ENCODE measurements at places on chromosomes 12 and 14.

DNA sequence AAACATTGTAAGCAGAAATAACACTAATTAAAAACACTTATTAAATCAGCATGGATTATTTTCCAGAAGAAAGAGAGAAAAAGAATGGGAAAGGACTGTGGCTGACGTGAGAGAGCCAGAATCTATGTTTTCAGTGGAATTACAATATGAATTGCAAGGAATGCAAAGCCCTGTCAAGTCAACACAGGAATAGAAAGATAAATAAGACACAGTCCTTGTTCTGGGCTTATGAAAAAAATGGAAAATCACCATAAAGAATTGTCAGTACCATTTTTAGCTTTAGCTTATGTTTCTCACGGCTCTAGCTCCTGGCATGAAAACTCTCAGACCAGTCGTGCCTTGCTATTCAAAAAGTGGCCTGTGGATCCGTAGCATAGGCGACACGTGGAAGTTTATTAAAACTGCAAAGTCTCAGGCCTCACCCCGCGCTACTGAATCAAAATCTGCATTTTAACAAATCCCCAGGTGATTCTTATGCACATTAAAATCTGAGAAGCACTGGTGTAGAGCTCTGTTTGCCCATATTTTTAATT, 549.1 kb downstream of the RPS29 start:
- DNase-seq, result no peak

DNA sequence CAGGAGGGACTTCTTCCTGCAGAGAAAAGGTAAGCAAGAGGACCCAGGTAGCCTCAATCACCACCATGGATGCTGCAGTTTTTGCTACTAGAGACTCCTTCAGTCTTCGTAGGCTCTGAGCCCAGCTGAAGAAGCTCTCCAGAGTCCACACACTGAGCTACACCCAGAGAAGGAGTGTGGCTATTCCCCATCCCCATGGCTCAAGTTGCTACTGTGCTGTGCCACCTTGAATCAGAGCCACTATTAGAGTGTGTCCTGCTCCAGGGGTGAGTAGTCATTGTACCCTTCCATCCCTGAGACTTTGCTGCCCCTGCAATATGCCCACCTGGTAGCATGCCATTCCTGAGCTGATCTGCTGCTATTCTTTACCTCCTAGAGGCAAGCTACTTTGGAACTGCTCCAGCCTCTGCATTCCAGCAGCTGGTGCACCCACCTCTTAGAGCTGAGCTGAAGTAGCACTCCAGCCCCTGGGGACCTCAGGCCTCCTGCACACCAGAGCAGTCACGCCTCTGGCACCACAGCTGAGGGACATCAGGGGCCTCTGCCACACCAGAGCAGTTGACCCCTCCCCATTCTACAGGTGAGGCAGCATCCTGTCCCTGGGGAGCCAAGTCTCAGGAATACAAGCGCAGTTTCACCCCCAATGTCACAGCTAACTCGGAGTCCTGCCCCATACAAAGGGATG, 213.0 kb downstream of the TRHDE start:
- no peak for DNase-seq

GRCh38 chr12:73892201-73892600, 645.4 kb upstream of the ATXN7L3B start:
- no peak for DNase-seq

GRCh38 chr12:15757553-15758255, 31.5 kb downstream of the EPS8 start:
- DNase-seq, result no peak

- no peak for DNase-seq
These were observed 116.0 kb upstream of the LHX5 start for GRCh38 chr12:113587720-113588119.

DNA sequence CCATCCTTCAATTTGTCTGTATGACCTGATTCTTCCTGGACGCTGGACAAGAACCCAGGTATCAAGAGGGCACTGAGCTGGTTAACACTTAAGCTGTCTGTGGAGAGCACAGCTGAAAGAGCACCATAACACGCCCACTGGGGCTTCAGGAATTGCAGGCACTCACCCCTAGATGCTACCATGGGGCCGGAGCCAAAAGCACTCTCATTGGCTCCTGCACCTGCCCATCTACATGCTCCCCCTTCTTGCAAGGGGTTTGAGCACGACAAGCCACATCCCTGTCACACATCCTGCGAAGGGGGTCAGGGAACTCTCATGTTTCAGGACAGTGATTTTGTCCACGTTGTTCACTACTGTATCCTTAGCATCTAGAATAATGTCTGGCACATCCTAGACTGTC, 35.1 kb upstream of the TBC1D15 start:
- DNase-seq, result no peak

DNA sequence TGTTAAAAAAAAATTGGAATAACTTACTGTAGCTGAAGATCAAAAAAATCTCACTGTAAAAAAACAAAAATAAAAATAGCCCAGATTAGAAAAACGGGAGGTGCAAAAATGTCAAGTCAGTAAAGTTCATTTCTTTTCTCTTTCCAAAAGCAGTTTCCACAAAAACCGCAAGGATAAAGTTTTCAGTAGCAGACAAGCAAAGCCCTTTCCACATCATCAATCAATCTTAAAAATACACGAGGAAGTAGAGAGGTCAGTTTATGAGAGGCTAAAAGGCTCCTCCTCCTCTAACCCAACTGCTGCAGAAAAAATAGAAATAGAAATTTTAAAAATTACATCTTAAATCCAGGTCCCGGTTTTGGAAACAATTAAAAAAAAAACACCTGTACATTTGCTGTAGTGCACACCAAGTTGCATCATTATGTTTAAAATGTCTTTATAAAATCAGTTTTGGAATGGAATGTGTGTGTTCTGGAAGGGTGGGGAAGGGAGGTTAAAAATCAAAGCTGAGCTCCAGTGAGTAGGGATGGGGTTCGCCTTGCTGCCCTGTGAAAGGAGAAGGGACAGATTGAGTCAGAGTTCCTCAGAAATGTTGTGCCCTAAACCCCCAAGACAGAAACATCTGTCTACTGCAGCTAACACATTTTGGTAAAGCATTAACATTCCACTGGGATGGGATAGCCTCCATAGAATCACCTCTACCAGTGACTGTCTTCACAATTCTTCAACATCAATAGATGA, 5.8 kb downstream of the HNRNPC start:
- no peak for DNase-seq

DNA sequence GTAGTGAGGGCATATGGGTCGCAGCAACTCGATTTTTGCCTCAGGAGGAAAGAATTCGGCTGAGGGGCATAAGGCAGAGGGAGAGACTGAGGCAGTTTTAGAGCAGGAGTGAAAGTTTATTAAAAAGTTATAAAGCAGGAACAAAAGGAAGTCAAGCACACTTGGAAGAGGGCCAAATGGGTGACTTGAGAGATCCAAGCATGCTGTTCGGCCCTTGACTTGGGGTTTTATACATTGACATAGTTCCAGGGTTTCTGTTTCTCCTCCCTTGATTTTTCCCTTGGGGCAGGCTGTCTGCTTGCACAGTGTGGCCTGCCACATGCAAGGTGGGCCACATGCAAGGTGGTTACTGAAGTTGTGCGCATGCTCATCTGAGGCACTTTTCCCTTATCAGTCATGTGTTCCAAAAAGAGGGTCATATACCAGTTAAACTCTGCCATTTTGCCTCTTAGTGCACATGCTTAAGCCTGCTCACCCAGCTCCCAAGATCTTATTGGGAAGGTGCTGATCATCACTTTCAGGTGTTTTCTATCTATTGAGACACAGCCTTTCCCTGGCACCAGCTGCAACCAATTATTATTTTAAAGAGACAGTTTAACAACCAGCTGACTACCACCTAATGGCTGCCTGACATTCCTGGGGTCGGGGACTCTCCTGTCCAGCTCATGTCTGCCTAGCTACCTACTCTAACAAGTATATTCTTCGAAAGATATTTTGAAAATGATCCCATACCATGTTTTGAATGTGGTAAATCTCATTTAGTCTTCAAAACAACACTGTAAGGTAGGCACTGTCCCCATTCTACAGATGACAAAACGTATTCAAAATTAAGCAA, 19.9 kb downstream of the PTGER2 start:
- DNase-seq, result no peak

GRCh38 chr12:122079033-122079531, 526 bp downstream of the MLXIP start:
- DNase-seq, result no peak

GRCh38 chr14:104559028-104559803, 20.3 kb upstream of the C14orf180 start:
- no peak for DNase-seq

DNA sequence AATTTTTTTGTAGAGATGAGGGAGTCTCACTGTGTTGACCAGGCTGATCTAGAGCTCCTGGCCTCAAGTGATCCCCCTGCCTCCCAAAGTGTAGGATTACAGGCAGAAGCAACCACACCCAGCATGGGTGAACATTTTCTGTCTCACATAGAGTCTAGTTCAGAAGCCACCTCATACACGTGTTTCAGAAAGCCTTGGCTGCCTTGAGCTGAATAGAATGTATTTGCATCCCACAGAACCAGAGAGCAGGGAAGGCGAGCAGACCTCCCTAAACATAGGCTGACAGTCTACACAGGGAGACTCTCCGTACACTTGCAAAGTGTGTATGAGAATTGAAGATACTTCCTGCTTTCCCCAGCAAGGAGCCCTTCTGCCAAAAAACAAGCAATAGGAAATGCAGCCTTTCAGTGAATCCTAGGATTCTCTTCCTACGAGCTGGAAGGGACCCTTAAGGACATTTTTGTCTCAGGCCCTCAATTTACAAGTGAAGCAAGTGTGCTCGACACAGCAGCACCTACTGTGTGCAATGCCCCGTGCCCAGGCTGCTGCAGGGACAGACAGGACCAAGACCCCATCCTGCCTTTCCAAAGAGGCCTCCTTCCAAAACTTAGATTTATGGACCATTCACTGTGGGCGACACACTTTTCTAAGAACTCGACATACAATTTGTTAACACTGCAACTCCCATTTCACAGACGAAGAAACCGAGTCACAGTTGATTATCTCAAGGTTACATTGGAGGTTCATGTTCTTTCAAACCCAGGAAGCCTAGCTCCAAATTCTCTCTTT, 11.2 kb downstream of the NUAK1 start:
- DNase-seq, result no peak

- DNase-seq, result no peak
These were observed 19.8 kb upstream of the SCARB1 start for GRCh38 chr12:124883263-124884130.

DNA sequence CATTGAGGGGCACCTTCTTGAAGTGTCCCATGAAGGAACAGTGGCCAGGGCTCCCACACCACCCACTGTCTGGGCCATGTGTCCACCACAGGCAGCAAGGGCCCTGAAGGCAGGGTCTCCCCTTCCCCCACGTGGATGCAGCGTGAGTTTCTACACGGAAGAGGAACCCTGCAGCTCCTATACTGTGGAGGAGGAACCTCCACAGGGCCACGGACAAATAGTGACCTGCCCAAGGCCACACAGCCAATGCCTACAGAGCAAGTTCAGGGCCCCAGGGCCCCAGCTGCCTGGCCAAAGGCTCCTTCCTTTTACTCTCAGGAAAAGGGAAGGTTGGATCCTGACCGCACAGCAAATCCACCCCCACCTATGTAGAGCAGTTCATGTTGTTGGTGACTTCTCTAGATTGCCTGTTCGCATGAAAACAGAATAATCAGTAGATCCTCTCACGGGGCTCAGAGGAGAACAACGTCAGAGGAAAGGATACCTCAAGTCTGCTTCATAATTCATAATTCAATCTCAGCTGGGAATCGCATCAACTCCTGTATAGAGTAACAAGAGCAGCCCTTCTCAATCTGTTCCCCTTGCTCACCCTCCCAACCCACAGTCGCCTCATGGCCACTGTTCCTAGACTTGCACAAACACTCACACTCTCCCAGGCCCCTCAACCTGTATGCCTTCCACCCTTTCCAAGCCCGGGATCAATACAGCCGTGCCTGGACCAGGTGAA, 11.1 kb upstream of the KRT73 start:
- no peak for DNase-seq

DNA sequence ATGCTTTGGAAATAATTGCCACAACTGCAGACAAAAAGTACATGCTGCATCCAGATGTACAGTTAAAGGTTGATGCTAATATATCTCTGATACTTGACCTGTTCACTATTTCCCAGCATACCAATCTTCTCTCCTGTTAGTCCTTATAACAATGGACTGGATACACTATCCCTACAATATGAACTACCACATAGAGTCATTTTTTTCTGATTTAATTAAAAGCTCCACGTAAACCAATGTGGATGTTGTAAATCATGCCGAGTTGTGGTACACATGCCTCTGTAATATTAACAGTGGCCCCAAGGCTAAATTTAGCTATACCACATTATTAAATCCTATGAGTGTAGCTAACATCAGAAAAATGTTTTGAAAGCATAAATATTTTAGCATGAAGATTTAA, 469.1 kb upstream of the RPL10L start:
- DNase-seq, result no peak

GRCh38 chr12:123741937-123742572, 20.0 kb upstream of the DNAH10 start:
- DNase-seq, result no peak

GRCh38 chr14:47626151-47627035, 49.0 kb downstream of the MDGA2 start:
- no peak for DNase-seq

DNA sequence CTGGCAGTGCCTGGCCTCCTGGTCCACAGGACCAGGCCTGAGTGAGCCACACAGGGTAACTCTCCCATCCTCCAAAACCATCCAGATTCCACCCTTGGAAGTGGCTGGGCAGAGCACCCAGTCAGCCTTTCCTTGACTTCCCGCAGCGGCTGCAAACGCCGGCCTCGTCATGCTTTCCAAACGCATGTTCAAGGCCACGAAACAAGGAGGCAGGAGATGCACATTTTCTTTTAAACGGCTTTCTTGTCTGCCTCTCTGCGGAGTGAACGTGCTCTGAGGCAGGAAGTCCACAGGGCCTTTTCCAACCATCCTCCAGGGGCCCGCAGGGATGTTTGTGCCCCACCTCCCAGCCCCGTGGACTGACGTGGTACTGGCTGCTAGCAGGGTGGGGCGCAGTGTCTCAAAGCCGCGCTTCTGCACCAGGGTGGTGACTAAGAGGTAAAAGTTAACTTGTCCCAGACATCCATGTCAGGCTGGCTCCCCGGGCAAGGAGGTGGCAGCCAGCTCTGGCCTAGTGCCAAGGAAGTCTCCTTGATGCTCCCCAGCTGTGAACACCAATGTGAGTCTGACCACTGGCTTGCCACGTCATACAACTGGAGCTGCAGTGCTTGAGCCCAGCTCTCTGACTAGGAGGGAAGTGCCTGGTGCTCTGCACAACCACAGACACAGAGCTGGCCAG, 45.0 kb downstream of the KCNA5 start:
- DNase-seq, result no peak

- DNase-seq, result no peak
These were observed 244.9 kb downstream of the CACNA1C start for GRCh38 chr12:2297658-2298057.

Data from frontal cortex (tissue), 4 donors.